ENCODE measurements at places on chromosomes 1 and 21. TPM values are rescaled to one million over a fixed set of nuclear protein-coding genes. Genes with fewer than 3 reads are reported as not detected.

FMO2 gene
- total RNA-seq, result 10.6 TPM

ZFP69 gene
- total RNA-seq, result 3.1 TPM

UBL4B gene
- 8.4 TPM for total RNA-seq

LRRC8C gene
- total RNA-seq, result 12.4 TPM

ACP6 gene
- 20.2 TPM for total RNA-seq

ZNF683 gene
- not detected for total RNA-seq
